Stimulated activated CD8-positive, alpha-beta memory T cell treated with anti-CD3 and anti-CD28 coated beads, Interleukin-4, amount 100 ng/mL, for 1 hour (primary cell): ENCODE measurements at places on chromosomes 4 and X.

DNA sequence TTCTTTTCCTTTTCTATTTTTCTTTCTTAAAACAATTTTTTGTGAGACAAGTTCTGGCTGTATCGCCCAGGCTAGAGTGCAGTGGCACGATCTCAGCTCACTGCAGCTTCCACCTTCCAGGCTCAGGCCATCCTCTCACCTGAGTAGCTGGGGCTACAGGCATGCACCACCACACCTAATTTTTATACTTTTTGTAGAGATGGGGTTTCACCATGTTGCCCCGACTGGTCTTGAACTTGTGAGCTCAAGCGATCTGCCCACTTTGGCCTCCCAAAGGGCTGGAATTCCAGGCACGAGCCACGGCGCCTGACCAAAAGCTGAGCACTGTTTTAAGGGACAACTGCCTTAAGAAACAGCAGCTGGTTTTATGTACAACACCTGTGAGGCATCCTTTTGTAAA is 9.3 kb upstream of the NAT8L start:
- DNase-seq, result no peak

- DNase-seq, result no peak
Observed at GRCh38 chrX:65451663-65452062, 82.9 kb downstream of the LAS1L start.

DNA sequence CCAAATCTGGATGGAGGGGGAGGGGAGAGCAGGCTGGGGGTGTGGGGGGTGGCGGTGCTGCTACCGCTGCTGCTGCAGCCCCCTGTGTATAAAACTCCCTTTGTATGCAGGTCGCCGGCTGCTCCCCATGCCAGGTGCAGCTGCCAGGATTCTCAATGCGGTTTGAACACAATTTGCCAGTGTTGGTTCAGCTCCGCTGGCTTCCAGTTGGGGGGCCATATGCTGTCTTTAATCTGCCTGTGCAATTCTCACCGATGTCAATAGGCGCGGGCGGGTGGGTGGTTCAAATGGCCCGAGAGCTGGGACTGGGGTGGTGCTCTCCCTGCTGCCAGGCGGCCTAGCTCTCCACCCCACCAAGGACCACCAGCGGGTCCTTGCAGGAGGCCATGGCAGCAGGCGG is 257.6 kb downstream of the BCOR start:
- DNase-seq, result no peak

GRCh38 chr4:185115827-185116232 is 27.2 kb upstream of the SLC25A4 start:
- DNase-seq, result no peak

GRCh38 chr4:42404001-42404400 is 6.7 kb downstream of the SHISA3 start:
- no peak for DNase-seq

GRCh38 chr4:42345962-42346544 is 51.2 kb upstream of the SHISA3 start:
- DNase-seq, result no peak

DNA sequence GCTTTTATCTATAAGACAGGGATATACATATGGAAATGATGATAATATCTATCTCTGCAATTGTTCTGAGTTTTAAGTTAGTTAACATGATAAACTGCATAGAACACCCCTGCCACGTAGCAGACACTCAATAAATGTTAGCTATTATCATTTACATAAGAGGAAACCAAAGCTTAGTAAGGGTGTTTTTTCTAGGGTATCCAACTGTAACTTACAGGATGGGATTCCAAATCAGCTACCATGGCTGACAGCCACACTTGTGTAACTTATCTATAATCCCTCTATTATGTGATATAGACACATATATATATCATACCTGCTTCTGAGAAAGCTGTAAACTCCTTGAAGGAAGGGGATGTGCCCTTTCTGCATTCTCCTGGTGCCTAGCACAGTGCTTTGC is 1.1 kb upstream of the SPARCL1 start:
- DNase-seq, result no peak

- no peak for DNase-seq
Observed at GRCh38 chr4:81460191-81460701, 11.5 kb downstream of the RASGEF1B start.

DNA sequence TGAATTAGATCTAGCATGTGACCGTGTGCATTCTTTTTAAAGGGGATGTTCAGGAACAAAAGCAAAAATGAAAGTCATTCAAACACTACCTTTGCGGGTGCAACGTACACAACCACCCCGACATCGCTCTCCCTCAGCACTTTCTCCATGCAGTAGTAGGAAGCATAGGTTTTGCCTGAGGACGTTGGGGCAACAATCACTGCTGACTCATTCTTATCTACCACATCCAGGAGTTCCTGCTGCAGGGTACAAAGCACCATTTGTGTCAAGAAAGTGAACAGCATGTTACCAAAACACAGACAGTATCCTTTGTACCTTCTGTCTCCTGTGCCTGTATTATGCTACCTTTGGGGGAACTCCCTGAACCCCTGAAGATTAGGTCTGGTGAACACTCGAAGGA is 58.6 kb downstream of the DDX60L start:
- DNase-seq, result no peak

DNA sequence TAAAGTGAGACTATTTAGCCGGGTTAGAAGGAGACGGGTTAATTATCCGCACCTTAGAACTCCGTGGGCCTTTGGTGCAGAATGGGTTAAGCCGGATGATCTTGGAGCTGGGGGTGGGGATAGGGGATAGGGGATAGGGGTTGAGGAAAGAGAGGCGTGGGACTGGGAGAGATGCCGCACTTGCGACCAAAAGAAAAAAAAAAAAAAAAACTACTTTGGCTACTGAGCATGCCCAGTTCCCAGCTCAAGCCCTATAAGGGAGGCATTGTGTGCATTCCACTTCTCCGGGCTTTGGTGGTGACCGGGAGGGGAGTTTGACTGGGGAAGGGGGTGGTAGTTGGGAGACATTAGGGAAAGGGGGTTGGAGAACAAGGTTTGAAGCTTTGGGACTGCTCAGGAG is at the start of gene SLITRK4:
SLITRK4 (minus strand) TSS at position 187 of the 400 bp plus-strand sequence. CDS start 4,993 bp downstream, outside the sequence.
- DNase-seq, result no peak

- DNase-seq, result no peak
Observed at GRCh38 chrX:632366-633042, 1.9 kb downstream of the SHOX start.

GRCh38 chr4:125849869-125850268 is 535.1 kb downstream of the FAT4 start:
- no peak for DNase-seq

DNA sequence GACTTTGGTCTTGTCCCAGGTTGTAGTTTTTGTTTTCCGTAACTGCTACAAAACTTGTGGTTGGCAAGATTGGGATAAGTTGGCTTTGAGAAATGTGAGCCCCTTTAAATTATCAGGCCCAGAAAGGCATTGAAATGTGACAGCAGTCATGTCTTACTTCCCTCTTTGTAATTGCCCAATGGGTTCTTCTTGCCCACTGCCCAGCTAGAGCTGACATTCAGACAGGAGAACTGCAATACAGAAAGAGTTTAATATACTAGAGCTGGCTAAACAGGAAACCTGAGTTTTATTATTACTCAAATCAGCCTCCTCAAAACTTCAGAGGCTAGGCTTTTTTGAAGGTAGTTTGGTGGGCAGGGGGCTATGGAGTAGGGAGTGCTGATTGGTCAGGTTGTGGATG is 288.3 kb downstream of the ZNF674 start:
- no peak for DNase-seq

GRCh38 chrX:1239681-1240142 is 27.3 kb upstream of the CRLF2 start:
- DNase-seq, result no peak

GRCh38 chrX:11266573-11267003 is 26.6 kb upstream of the AMELX start:
- DNase-seq, result no peak

- no peak for DNase-seq
Observed at GRCh38 chr4:100169491-100170485, 20.5 kb downstream of the DDIT4L start.

- no peak for DNase-seq
Observed at GRCh38 chr4:17869327-17869726, 58.5 kb downstream of the NCAPG start.

DNA sequence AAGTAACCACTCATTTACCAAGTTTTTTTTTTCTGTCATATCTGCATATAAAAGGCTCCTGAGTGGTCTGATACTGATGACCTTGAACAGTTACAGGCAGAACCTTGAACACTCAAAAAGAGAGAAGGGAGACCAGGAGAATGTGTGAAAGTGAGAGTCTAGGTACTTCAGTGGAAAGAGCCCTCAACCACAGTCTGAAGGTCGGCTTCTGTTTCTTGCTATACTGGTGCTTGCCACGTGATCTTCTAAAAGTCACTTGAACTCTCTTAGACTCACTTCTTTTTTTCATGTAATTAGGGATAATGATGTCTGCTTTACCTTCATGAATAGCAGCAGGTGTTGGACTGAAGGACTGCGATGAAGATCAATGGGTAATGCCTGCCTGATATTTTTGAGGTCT is 22.8 kb downstream of the GABRB1 start:
- DNase-seq, result no peak

GRCh38 chr4:150582146-150582872 is at the start of gene MAB21L2:
MAB21L2 (plus strand) TSS chr4:150582151; CDS start chr4:150583030, 879 bp downstream.
- DNase-seq, result no peak

GRCh38 chr4:188423039-188423438 is 283.8 kb downstream of the TRIML1 start:
- no peak for DNase-seq
